ENCODE measurements at places on chromosomes 6 and 20.

DNA sequence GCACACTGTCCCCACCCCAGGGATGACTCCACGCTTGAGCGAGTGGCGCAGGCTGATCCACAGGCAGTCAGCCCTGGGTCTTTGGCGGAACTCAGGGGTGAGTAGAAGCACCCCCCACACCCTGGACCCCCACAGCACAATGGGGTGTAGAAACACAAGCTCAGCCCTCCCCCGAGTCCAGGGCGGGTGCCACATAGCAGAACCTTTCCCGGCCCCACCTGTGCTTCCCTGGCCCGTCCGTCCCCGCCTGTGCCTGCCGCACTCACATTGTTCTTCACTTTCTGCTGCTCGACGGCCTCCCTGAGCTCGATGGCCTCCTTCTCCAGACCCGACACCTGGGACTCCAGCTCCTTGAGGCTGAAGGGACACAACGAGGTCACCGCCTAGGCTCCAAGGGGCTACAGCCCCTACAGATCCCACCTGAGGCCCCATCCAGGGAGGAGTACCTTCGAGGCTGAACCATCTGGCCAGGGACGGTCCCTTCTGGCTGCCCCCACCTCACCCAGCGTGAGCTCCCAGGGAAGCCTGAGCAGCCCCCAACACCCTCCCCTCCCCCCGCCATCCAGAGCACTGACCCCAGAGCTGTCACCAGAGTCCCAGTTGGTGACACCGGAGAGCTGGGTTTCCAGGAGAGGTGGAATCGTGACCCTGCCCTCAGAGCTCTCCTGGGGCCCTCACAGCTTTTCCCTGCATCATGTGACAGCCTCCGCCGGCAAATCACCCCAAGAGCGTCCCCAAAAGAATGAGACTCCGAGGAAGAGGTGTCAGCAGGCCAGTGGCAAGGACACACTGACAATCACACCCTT, 55.6 kb downstream of the DSTN start:
- DNase-seq: no peak

DNA sequence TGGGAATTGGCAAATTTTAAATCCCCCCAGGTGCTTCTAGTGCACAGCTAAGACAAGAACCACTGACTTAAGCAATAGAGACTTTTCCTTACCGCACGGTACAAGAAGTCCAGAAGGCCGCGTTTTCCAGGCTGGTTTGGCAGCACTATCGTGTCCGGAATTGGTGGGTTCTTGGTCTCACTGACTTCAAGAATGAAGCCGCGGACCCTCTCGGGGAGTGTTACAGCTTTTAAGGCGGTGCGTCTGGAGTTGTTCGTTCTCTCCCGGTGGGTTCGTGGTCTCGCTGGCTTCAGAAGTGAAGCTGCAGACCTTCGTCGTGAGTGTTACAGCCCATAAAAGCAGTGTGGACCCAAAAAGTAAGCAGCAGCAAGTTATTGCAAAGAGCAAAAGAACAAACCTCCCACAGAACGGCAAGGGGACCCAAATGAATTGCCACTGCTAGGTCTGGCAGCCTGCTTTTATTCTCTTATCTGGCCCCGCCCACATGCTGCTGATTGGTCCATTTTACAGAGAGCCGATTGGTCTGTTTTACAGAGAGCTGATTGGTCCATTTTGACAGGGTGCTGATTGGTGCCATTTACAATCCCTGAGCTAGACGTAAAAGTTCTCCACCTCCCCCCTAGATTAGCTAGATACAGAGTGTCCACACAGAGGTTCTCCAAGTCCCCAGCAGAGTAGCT, 264.5 kb downstream of the PREX1 start:
- DNase-seq: no peak

DNA sequence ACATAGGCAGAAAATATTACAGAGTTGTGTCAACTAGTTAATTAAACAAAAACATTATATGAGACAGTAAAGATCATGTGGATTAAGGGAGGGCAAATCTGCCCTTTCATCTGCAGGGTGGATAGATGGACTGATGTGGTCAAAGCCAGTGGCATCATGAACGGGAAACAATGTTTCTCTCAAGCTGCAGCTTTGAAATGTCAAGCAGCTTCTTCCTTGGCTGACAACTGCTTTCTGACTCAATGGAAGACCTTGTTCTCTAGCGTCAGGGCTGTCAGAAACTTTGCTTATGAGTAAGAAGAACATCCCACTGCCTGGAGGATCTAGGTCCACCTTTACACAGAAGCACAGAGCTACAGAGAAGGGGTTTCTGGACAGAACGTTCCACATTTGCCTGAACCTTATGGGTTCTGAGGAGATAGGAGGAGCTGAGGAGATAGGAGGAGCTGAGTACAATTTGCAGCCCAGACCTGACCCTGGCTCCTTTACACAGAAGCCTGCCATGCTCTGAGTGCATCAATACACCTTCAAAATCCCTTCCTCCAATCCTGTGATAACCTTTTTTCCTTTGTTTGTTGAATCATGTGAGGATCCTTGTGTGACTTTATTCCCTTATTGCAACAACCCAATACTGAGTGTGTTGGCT, 6.1 kb downstream of the CST5 start:
- DNase-seq: no peak

GRCh38 chr20:53713328-53714056, 119.9 kb upstream of the ZNF217 start:
- DNase-seq: no peak

- no peak for DNase-seq
Measured at GRCh38 chr6:167532410-167533288, 207.8 kb downstream of the TTLL2 start.

DNA sequence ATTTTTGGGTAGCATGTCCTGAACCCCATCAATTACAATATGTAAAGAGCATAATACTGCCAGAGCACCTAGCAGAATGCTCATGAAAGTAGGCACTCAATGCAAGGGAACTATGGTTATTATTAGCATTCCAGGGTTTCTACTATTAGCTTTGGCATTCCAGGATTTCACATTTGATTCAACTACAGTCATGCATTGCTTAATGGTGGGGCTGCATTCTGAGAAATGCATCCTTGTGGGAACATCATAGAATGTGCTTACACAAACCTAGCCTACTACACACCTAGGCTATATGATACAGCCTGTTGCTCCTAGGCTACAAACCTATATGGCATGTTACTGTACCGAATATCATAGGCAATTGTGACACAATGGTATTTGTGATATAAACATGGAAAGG, 247.8 kb downstream of the CD83 start:
- no peak for DNase-seq

GRCh38 chr20:52992632-52993031, 20.5 kb downstream of the TSHZ2 start:
- DNase-seq: no peak
